ENCODE measurements at places on chromosomes 11 and 22.

DNA sequence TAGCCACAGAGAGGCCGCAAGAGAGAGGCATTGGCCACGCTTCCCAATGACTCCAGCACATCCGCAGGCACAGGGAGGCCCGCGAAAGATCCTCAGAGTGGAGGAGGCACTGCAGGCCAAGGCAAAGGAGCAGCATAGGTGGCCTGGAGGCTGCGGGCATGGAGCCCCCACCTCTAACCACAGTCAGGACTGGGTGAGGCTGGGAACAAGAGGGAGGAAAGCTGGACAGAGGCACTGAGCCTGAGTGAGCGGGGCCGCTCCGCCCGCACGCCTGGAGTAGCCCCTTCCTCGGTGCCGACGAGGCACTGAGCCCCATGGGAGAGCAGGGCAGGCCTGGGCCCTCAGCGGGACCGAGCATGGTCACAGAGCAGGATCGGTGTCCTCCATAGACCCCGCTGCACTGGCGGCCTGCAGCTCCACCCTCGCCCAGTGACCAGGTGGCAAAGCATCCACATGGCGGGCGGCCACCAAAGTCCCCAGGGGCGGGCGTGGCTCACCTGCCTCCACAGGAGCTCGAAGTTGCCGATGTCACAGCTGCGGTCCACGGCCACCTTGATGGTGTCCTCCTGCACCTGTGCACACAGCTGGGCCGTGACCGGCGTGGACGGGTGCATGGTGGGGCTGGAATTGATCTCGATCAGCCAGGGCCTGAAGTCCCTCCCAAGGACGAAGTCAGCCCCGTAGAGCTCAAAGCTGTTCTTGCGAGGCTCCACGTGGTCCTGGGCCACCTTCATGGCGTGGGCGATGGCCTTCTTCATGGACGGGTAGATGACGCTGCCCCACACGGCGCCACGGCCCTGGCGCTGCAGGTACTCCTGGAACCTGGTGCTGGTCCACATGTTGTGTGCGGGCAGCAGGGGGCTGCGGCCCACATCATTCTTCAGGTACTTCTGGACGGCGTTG, 18.9 kb upstream of the IL17REL start:
- DNase-seq: no peak

DNA sequence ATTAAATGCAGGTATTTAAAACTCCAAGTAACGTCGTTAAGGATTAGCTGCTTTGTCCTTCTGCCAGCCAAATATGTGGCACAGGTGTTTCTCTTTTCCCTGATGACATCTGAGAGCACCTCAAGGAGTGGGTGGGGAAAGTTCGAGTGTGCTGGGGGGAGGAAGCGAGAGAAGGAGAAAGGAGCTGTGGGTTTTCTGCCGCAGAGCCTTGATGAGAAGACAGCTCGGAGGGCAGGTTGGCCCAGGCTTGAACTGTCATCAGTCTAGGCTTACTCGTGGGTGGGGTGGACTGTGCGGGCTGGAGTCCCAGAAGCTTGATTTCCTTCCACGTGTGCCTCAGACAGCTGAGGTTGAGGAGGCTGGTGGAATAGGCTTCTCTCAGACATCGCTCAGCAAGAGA, 15.2 kb upstream of the SORL1-AS1 start:
- DNase-seq: no peak

- DNase-seq: no peak
These were observed 1.2 kb upstream of the TIMP3 start for GRCh38 chr22:32800158-32800882.

- no peak for DNase-seq
These were observed 20.3 kb downstream of the MMP20 start for GRCh38 chr11:102604875-102605274.

- DNase-seq: no peak
These were observed 4.3 kb downstream of the SIAE start for GRCh38 chr11:124669193-124669592.

GRCh38 chr11:119710417-119710816, 18.6 kb downstream of the NECTIN1 start:
- no peak for DNase-seq

- DNase-seq: no peak
These were observed 26.7 kb downstream of the UVRAG start for GRCh38 chr11:75841739-75842138.

DNA sequence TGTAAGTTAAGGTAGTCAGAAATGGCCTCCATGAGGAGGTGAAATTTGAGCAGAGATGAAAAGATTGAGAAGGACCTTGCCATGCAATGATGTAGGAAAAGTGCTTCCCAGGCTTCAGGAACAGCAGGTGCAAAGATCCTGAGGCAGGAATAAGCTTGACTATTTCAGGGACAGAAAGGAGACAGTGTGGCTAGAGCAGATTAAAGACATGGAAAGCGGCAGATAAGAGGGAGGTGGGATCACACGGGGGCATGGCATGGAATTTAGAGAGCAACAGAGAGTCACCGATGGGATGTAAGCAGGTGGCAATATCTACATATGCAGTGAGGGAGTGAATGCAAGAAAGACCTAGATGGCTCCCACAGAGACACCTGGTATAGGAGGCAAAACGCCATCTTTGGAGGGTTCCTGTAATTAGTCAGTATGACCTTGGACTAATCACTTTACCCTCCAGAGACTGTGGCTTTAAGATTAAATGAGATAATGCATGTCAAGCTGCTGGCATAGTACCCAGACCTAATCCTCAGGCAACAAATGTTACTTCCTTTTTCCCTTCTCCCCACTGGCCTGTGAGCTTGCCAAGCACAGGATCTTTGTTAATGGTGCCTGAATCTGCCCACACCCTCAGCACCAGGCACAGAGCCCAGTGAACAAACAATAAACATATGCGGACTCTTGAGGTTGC, 24.6 kb upstream of the ACER3 start:
- DNase-seq: no peak

DNA sequence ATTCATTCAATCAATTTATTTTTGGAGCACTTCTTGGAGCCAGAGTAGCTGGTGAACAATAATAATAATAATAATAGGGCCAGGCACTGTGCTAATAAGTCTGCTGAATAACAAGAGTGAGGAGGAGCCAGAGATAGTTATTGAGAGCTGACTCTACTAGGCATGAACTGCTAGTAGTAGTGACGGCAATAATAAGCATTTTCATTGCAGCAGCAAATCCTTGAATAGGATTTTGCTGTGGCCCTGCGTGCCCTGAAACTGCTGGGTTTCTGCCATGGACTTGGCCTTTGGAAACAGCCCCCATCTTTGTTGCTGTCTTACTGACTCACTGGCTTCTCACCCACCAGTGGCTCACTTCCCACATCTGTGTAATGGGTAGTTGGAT, 545.9 kb downstream of the MIAT start:
- DNase-seq: no peak

DNA sequence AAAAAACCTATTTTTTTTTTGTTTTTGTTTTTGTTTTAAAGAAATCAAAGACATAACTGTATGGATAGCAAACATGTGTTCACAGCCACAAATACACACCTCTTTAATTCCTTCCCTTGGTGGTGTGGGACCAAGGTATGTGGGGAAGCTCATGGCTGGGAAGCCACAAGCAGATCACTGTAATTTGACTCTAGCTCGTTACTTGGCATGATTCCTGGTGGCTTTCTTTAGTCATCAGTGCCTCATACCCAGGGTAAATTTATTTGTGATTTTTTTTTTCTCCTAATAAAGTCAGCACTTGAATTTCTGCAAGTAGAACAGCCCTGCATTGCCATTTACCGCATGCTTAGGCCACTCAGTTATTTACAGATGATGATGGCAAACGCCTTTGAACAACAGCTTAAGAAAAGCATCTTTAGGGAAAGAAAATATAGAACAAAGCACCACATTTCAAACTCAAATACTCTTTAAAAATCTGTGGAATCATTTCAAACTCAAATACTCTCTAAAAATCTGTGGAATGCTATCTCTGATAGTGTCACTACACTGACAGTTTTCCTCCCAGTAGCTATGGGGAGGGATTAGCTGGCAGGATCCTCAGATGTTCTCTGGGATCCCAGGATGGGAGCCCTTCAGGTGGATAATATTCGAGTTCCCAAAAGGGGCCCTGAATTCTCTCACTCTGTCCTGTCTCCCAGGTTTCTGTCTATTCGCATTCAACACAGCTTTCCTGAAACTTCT, 687.2 kb downstream of the OPCML start:
- no peak for DNase-seq

- no peak for DNase-seq
These were observed 833 bp downstream of the SCUBE2 start for GRCh38 chr11:9090488-9091043.

DNA sequence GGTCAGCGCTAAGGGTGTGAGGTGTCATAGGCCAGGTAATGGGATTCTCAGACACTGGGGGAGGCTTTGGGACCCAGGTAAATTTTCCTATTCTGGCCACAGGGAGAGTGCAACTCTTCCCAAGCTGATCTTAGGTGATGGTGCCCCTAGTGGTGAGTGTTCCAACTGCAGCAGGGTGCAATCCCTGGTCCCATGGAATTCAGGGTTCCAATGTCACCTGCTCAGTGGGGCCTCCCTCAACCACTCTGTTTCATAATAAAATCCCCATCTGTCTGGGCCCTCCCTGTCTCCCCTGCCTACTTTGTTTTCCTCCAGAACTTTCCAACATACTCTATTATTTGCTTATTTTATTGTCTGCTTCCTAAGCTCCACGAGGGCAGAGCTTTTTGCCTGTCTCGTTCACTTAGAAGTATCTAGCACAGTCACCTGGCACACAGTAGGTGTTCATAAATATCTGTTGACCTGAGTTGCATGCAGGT, 2.9 kb upstream of the SGSM1 start:
- DNase-seq: peak; percentile 38

DNA sequence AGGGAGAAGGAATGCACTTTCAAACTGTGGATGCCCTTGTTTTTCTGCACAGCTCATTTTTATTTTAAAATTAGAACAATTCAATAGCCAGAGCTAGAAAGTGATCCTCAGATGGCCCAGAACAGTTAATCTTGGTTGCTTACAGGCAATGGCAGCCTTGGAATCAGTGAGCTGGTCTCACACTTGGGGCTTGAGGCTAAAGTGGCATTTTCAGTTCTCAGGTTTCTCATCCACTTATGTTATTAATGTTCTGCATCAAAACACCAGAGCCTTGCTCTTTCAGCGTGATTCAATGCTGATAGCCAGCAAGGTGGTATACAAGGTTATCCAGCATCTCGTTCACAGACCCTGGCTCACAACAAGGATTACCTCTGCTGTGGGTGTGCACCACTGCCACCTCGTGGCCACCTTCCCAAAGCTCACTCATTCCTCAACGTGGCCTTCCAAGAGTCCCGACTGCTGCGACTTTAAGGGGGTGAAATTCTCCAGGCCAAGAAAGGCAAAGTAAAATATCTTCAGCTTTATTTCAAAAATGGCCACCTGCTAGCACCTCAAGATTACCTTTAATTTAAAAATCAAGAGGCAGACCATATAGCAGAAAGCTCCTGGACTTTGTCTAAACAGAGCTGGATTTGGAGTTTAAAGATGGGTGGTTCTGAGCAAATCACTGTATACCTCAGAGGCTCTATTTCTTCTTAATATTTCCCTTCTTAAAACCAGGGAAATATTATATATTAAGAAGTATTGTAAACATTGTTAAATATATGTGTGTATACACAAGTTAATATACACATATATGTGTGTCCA, 34.2 kb upstream of the FSHB start:
- DNase-seq: no peak

DNA sequence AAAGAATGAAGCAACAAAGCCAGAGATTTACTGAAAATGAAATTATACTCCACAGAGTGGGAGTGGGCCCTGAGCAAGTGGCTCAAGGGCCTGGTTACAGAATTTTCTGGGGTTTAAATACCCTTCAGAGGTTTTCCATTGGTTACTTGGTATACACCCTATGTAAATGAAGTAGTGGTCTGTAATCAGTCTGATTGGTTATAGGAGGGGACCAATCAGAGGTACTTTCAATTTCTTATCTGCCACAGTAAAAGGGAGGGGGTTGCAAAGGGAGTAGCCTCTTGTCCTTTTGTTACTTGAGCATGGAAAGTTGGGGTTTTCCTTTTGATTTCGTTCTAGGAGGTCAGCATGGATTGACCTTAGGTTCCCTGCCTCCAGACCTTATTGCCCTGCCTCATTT, 63.5 kb downstream of the ATM start:
- DNase-seq: no peak

DNA sequence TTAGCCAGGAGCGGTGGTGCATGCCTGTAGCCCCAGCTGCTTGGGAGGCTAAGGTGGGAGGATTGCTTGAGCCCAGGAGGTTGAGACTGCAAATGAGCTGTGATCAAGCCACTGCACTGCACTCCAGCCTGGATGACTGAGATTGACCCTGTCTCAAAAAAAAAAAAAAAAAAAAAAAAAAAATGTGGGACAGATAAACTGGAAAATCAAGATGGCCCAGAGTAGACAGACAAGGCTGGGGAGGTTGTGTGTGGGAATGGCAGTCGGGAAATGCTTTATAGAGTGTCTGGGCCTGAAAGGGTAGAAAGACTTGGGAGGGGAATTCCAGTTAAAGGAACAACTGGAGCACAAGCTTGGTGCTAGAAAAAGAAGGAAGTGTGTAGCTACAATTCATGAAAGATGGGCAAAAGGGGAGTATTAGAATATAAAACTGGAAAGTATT, 18.2 kb upstream of the WDR74 start:
- DNase-seq: no peak

- no peak for DNase-seq
These were observed 12.6 kb upstream of the TFIP11 start for GRCh38 chr22:26524870-26525269.

- no peak for DNase-seq
These were observed 134.0 kb downstream of the NTM start for GRCh38 chr11:131504199-131504949.

DNA sequence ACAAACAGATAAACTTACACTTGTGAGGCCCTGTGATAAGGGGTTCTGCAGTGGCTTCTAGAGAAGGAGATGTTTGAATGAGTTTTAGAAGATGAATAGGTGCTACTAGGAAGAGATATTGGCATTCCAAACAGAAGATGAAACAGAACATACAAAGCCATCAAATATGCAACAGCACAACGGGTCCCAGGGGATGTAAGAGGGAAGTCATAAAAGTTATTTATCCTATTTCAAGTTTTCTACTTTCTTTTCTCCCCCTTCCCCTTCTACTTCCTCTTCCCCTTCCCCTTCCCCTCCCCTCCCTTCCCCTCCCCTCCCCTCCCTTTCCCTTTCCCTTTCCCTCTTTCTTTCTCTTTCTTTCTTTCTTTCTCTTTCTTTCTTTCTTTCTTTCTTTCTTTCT, 94.9 kb upstream of the CADM1 start:
- DNase-seq: no peak

GRCh38 chr11:69371731-69372588, 78.0 kb downstream of the MYEOV start:
- no peak for DNase-seq

GRCh38 chr11:100801225-100801999, 114.3 kb downstream of the ARHGAP42 start:
- no peak for DNase-seq

- no peak for DNase-seq
These were observed 116.6 kb downstream of the TBC1D22A start for GRCh38 chr22:46879083-46879482.

- DNase-seq: no peak
These were observed 4.4 kb downstream of the MTMR2 start for GRCh38 chr11:95919514-95919913.
